Chondrocyte (in vitro differentiated cells): ENCODE measurements at places on chromosomes 12 and 14. TPM values are rescaled to one million over a fixed set of nuclear protein-coding genes. Genes with fewer than 3 reads are reported as not detected.

LBHD2 gene
- total RNA-seq = not detected in 3 replicates

ACOT4 gene
- total RNA-seq = 1.4 to 4.3 TPM (median 4.0 TPM) in 3 replicates

MORN3 gene
- total RNA-seq = 0.10 to 0.44 TPM (median 0.15 TPM) in 3 replicates

TSHR gene
- 0.51 TPM in 1 of 3 replicates, not detected in the others for total RNA-seq
